ENCODE measurements at places on chromosomes 3 and 15.

DNA sequence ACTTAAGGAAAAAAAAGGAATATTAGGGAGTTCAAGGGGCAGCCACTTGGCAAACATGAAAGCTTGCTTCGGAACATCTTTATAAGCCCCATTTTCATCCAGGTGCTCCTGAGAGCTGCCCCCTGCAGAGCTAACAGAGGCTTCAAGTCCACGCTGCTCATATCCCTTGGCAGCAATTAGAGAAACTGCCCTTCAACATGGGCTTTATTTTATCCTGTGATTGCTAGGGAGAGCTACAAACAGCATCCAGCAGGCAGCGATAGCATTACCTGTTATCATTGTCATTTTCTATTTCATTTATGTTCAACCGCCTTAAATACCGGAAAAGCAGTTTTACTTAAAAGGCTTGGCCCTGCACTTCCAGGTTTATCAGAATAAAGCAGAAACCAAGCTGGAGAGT is 68.4 kb upstream of the MCTP2 start:
- no peak for DNase-seq

DNA sequence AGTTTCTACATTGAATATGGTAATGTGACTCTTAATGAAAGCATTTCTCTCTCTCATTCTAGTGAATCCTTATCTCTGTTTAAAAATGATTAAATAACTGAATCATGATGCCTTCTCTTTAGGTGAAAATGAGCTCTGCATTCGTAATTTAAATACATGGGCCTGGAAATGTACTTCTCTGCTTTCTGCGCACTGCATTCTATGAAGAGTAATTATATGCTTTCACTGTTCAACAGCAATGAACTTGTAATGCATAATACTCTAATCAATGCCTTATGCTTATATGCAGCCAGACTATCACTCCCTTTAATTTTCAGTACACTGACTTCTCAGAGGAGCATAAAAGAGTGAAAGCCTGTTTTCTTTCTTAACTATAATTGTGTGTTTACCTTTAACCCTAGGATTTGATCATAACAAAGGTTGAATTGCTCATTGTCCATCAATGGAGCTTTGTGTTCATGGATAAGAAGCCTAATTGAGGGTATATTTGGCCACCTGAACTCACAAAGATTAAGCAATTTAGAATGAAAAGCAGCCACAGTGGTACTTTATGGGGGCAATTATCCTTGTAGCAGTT is 330.8 kb upstream of the PDZRN3 start:
- no peak for DNase-seq

DNA sequence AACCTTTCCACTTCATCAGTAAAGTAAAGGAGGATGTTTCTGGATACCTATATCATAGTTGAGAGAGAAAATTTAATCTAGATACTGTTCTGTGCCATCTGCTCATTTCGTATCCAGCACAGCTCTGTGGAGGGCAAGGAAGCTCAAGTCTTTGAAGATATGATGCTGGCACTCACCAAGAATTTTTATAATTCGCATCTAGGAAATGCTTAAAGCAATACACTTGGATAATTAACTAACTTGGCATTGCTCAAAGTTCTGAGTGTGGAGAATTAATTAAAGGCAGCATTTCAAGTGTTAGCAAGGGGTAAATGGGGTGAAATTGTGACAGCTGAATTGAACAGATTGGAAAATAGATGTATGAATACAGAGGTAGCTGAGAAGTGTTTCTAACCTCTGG is 213.2 kb downstream of the KCNMB2 start:
- no peak for DNase-seq

DNA sequence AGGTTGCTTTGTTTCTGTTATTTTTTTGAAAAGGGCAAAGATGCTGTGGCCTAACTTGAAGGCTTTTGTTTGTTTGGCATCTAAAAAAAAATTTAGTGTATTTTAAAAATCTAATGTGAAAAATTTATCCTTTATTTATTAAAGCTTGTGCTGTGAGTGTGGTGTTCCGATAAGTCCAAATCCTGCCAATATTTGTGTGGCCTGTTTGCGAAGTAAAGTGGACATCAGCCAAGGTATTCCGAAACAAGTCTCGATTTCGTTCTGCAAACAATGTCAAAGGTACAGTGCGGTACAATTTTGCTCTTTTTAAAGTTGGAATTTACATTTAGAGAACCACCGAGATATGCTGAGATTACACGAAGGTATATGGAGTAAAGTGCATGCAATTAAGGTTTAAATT is 3.7 kb downstream of the NMD3 start:
- no peak for DNase-seq

DNA sequence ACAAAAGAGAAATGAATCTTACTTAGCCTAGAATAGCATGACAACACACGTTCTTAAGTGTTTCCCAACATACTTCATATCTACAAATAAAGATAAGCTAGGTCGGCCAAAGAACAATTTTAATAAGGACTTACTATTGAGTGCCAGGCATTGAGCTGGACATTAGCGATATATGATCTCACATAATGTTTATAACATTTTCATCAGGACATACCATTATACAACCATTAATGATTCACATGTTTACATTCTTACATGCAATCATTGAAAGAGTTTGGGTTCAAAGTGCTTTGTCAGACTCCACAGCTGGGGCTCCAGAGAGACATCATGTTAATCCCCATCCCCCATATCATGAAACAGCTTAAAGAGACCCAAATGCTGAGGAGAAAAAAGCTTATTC is 189.0 kb downstream of the STT3B start:
- no peak for DNase-seq

DNA sequence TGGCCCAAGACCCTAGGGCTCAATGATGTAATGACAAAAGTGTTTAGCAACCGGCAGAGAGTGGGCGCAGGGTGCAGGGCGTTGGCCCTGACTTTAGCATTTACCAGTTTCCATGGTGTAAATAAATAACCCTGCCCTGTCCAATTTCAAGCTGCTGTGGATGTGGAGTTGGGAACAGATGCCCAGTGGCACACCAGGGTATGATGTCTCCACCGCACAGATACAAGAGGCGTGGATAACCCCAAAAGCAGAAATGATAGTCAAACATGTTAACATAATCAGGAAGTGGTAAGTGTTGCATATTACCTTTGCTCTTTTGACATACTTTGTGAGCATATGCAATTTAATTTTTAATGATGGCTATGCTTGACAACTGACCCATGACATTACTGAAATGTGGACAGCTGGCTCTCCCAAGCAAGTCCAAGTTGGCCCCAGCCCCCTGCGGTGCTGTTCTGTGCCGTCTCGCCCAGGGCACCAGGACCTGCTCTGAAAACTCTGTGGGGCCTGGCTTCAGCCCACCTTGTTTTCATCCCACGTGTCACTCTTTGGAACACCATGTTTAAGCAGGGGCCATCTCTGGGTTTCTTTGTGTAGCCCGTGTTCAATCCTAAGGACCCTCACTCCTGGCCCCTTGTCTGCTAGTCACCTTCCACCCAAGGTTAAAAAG is 10.8 kb upstream of the ANPEP start:
- no peak for DNase-seq

GRCh38 chr3:102016417-102016816 is 167.1 kb downstream of the NFKBIZ start:
- no peak for DNase-seq

DNA sequence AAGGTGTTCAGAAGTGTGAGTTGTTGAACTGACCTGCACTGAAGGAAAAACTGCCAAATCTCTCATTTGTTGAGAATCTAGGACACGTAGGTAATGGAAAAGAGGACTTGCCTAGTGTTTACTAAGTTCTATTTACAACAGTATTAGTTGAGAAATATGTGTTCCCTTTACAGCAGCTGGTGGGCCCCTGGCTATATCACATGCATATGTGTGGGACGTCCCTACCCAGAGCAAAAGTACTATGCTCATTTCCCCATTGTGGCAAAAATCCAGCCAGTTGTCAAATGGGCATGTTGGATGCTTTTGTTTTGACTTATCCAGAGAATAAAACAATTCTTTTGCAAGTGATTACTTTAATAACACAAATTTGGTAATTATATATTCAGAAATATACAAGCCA is 113.3 kb upstream of the PTX3 start:
- no peak for DNase-seq

GRCh38 chr15:81275711-81276392 is 48.1 kb downstream of the STARD5 start:
- no peak for DNase-seq

DNA sequence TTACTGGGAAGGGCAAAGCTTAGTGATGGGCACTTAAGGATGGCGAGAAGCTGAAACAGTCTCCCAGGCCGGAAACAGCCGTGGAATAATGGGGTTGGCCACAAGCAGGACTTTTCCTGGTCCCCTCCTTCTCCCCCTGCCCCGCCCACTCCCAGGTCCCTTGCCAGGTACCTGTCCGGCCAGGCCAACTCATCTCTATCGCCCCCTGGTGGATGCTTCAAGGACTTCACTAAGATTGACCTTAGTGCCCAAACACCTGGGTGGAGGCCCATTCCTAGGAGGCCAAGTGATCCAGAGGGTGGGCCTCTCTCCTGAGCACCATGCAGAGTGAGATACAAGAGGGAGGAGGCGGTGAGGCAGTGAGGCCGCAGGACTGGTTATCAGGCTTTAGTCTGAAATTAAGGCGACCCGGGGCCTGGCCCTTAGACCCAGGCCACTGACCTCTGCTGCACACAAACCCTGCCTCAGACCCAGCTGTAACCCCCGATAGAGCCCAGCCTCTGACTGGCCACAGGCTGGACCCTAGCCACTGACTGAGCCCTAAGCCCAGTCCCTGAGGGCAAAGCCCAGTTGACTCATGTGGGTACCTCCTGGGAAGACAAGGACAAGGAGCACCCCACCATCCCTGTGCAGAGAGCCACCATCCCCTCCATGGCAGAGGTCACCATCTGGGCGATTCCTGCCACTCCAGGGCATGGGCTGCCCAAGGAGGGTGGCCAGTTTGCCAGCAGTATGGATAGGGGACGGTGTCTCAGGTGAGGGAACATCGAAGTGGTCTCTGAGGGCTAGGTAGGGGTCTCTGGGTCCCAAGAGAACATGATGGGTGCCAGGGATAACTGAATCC is 37.6 kb downstream of the VIPR1 start:
- peak; percentile 22 for DNase-seq

GRCh38 chr15:59797756-59798604 is 108.9 kb upstream of the BNIP2 start:
- no peak for DNase-seq

- DNase-seq, result no peak
These were observed 74.7 kb downstream of the BTD start for GRCh38 chr3:15676259-15676658.

GRCh38 chr15:69713726-69714559 is 261.3 kb downstream of the RPLP1 start:
- no peak for DNase-seq
